ENCODE measurements at places on chromosomes 1 and 21.

DNA sequence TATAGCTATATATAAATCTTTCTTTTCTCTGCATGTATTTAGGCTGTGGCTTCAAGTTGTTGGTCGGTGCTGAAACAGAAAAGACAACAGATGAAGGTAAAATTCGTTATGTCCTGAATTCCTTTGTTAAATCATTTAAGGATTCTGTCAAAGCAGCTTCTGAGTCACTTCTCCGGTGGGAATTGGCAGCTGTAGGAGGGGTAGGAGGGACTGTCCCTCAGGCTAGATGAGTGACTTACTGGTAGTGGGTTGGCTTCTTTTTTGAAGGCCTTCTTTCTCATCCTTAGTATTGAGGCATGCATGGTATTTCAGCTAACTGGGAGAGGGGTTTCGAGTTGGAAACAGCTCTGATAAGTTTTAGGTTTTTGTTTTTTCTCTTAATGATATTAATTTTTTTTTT, 22.1 kb upstream of the NEXN start:
- DNase-seq: no peak

- no peak for DNase-seq
Observed at GRCh38 chr1:115123116-115123515, 33.8 kb upstream of the TSPAN2 start.

GRCh38 chr1:175804561-175804960, 61.2 kb upstream of the TNR start:
- DNase-seq: no peak

DNA sequence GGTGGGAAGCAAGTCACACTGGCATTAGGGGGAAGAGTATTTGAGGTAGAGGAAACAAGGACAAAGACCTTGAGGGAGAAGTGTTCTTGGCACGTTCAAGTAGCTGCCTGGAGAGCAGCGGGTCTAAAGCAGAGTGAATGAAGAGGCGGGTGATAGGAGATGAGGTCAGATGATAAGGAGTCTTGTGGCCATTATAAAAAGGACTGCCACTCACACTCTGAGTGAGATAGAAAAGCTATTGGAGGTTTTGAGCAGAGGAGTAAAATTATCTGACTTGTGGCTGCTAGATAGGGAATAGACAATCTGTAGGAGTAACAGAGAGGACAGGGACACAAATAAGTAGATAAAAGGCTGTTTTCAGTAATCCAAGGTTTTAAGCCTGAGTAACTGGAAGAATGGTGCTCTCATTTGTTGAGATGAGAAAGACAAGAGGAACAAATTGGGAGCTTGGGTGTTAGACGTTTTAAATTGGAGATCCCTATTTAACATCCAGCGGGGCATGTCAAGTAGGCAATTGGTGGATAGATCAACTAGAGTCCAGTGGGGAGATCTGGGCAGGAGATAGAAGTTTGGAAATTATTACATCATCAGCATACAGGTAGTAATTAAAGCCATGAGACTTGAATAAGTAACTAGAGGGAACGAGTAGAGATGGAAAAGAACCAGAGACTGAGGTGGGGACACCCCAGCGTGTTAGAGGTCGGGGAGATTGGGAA, 43.7 kb downstream of the HENMT1 start:
- no peak for DNase-seq

DNA sequence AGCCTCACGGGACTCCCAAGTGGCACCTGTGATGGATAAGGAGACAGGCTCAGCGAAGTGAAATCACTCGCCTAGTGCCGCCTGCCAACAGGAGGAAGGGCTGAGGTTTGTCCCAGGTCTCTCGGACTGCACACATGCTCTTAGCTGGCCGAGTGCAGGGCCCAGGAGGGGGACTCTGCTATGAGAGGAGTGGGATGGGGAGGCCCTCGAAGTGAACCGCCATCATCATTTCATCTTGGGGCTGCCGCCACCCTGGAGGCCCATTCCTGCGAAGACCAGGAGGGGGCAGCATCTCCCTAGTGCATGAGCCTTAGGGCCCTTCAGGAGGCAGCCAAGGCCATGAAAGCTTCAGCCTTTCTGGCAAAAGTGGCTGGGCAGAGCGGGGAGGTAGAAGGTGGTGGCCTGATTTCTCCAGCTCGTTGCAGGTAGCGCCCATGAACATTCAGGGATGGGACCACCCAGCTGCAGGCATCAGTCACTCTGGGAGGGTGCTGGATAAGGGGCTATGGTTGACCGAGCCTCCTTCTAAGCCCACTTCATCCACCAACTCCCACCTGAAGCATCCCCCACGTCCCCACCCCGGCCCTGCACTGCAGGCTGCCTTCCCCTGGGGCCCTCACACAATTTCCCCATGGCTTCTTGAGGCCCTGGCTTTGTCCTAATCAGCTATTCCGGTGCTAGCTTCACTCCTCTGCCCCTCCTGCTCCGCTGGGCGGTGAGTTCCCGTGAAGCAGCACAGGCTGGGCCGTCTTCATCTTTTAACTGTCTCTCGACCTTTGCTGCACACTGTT, 17.2 kb upstream of the RASSF5 start:
- DNase-seq: no peak

- peak; percentile 48 for DNase-seq
Observed at GRCh38 chr1:94327001-94327690, 89.8 kb upstream of the ARHGAP29 start.

- no peak for DNase-seq
Observed at GRCh38 chr1:41779360-41779759, 139.4 kb downstream of the HIVEP3 start.

DNA sequence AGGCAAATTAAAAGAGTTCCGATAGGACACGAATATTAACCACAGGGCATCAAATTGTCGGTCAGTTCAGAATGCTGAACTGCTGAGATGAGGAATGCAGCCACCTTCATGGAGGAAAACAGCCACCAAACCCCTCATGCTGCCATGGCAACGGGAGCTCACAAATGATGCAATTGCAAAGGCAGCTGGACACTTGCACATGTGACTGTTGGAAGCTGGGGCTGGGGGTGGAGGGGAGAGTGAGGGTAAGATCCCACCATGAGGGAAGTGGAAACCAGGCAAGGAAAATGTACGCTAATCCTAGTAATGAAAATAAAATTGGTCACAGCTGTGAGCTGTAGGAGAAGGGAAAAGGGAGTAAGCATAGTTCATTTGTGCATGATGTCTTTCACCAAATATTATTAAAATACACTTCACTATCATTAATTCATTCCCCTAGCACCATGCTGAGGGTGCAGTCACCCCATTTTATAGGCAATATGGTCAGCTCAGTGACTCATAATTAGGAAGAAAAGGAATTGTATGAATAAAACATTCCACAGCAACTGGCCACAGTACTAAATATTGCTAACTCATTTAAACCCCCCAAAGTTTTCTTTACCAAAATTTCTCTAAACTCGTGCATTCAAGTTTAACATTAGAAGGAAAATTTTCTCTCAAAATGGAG, 15.3 kb downstream of the BECN2 start:
- no peak for DNase-seq

DNA sequence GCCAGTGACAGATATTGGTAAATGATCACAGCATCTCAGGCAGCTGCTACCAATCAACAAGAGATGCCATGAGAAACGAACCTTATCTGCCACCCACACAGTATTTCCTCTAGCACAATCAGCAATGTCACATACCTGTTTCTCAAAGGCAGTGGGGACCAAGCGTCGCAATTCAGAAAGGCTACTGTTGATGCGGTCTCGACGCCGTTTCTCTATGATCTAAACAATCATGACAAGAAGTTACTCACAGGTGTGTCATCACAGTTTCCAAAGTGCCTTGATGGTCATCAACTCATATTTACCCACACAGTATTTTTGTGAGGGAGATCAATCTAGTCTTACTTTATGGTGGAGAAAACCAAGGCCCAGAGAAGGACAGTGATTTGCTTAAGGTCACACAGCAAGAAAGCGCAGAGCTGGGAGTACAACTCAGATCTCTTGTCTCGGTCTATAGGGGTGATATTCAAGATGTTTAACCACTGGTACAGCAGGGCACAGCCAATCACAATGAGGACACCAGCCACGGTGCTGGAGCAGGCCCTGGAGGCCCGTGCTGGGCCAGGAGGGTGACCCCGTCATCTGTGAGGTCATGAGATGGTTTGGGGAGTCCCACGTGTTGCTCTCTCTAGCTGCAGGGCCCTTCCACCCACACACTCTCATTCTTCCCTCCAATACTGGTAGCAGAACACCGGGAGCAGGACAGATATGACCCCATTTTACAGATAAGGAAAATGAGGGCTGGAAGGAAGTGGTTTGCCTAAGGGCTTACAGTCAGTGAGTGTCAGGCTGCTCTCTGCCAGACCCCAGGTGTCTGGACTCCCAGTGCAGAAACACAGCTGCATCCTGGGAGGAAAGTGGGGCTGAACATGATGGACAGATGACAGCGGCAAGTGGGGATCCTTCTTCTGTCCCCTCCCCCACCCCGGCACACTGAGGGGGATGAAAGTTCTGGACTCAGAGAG, 7.8 kb downstream of the HEYL start:
- DNase-seq: no peak

- no peak for DNase-seq
Observed at GRCh38 chr1:208500375-208500774, 256.2 kb upstream of the PLXNA2 start.

DNA sequence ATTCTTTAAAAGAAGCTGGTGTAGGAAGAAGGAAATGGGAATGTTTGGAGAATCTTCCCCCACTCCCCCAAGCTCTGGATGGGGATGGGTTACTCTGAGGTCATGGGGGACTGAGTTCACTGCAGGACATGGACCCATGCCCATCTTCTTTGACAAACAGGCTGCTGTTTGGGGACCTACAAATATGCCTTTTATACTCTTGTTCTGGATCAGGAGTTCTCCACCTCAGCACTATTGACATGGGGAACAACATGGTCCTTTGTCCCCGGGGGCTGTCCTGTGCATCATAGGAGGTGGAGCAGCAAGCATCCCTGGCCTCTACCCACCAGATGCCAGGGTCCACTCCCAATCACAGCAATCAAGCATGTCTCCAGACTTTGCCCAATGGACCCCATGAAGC, 365.8 kb upstream of the C1orf174 start:
- DNase-seq: no peak

DNA sequence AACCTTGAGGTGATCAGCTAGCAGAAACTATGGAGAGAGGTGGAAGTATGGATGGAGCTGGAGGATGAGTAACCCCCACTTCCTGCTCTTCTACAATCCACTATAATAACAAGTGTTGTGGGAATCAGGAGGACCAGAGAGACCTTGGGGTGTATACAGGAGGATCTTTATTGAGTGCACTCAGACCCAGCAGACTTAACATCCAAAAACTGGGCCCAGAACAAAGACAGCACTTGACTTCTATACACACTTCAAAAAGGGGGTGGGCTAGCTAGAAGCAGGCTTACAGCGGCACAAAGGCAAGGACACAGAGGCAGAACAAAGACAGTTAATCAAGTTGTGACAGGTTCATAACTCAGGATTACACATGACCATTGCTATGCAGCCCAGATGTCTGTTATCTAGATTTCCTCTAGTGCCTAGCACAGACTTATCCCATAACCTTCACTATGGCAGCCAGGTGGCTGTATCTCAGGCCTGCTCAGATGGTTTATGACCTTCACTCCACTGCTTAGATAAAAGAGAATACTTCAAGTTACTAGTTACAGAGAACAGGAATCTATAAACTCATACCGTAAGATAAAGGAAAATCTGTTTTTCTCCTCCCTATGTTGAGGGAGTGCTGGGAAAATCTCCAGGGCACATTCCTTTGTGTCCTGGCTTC, 36.1 kb upstream of the PADI2 start:
- no peak for DNase-seq

GRCh38 chr1:59422921-59423575, 126.2 kb downstream of the FGGY start:
- DNase-seq: no peak

DNA sequence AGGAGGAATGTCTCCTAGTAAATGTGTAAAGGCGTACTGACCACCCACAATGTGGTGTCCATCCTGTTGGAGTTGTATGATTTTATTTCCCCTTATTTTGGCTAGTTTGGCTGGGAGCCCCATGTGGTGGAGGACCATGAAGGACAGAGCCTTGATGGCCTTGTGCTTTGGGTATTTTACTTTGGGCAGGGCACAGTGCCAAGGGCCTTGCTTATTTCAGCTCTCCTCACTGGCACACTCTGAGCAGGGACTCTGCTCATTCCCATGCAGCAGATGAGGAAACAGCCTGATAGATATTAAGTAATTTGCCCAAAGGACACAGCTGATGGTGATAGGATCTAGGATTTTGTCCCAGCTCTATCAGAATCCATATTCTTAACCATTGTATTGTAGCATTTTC, 50.2 kb downstream of the SMYD2 start:
- DNase-seq: no peak

DNA sequence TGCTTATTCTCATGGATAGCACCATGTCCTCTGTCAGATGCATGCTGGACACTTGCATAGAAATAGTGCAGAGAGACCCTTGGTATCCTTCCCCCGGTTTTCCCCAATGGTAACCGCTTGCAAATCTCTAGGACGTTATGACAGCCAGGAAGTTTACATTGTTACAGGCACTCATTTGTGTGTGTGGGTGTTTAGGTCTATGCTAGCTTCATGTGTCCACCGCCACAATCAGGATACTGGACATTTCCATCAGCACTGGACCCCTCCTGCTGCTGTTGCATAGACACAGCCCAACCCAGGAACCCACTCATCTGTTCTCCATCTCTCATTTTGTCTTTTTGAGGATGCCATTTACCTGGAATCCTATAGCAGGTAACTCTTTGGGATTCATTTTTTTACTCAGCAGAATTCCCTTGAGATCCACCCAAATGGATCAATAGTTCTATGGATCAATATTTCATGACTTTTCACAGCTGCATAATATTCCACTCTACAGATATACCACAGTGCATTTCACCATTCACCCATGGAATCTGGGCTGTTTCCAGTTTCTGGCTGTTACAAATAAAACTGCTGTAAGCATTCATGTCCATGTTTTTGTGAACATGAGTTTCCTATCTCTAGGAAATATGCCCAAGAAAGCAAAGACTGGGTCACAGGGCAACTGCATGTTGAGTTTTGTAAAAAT, 6.6 kb upstream of the WNT9A start:
- DNase-seq: no peak

DNA sequence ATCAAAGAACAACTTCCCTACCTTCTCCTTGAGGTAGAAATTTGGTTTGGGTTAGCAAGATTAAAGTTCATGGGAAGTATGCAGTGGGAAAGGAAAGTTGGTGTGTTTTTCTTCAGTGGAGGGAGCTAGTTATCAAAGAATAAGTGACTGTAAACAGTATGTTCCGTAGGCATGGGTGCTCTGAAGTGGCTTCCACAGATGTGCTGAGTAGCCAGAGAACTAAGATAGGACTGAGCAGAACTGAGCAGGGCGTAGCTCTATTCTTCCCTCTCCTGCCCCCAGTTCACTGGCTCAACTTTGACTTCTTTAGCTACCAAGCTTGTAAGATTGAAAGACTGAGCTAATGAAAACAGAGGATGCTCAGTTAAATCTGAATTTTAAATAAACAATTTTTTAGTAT, 3.4 kb downstream of the ADCY10 start:
- no peak for DNase-seq

GRCh38 chr1:78647238-78647637, 2.4 kb upstream of the IFI44 start:
- DNase-seq: no peak

GRCh38 chr1:2633936-2634491, 1.2 kb upstream of the MMEL1 start:
- no peak for DNase-seq

- DNase-seq: no peak
Observed at GRCh38 chr21:45004059-45004422, 64.2 kb downstream of the SLX9 start.

GRCh38 chr1:15027515-15027986, 126.0 kb upstream of the TMEM51 start:
- peak; percentile 37 for DNase-seq

- no peak for DNase-seq
Observed at GRCh38 chr1:29485096-29485925, 249.0 kb downstream of the PTPRU start.

GRCh38 chr1:26098602-26099001, 13.0 kb upstream of the PDIK1L start:
- DNase-seq: no peak
